ENCODE measurements at places on chromosomes 7 and 10.

DNA sequence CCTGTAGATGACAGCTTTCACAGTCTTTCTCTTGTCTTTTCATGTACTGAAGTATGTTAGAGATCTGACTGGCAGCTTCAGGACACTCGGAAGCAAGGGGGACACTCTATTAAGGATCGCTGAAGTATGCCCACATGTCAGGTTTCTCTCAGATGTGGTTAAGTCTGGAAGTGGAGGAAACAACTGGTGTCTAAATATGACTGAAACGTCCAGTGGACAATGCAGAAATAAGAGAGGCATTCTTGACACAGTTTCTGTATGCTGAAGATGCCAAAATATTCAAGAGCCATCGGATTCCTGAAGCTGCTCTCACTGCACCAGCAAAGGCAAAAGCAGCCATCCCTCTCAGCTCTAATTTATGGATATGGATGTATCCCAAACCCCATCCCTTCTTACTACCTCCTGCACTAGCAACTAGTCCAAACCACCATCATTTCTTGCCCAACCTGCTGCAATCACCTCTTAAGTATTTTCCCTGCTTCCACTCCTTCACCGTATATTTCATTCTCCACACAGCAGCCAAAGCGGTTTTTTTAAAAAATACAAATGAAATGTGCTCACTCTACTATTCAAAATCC, 113.4 kb downstream of the REEP3 start:
- DNase-seq: no peak

DNA sequence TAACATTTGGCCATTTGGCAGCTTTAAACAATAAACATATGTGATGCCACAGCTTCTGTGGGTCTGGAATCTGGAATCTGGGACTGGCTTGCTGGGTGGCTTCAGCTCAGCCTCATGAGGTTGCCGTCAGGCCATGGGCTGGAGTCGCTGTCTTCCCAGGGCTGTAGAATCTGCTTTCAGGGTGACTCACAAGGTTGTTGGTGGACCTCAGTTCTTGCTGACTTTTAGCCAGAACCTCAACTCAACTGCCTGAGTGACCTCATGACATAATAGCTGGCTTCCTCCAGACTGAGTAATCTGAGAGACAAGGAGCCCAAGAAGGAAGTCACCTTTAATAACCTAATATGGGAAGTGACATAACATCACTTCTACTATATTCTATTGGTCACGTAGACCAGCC, 44.6 kb upstream of the TSPAN13 start:
- DNase-seq: no peak

GRCh38 chr7:74178632-74179031, 4.5 kb downstream of the EIF4H start:
- no peak for DNase-seq

- no peak for DNase-seq
These were observed 2.6 kb upstream of the ZNF853 start for GRCh38 chr7:6612819-6613218.

DNA sequence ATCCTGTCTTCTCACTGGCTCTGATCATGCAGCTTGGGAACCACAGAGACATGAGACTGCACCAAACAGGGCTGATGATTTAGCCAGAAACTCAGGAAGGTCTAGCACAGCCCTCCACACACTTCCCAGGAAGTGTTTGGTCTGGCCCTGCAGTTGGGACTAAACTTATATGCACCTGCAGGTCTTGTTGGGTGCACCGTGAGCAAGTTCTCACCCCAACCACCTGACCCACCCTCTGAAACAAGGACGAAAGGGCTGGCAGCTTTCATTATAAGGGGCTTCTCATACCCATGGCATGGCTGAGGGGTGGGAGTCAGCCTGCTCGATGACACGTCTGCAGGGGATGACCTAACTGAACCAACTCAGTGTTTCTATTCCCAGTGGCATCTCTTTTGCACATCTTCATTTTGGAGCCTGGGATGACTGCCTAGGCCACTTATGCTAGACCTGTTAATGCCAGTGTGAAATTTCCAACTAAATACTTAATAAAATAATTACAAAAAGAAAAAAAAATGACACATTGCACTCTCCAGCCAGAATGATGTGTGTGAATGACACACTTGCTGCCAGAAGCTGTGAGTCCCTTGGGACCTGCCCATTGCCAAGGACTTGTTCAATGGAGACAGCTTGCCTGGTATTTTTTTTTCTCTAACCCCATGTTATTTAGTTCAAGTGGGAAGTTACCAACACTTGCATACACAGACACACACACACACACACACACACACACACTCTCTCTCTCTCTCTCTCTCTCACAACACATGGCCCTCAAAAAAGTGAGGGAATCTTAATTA, 102.6 kb downstream of the NEURL1 start:
- DNase-seq: no peak

- DNase-seq: no peak
These were observed 165.8 kb downstream of the CCDC3 start for GRCh38 chr10:12835709-12836108.

DNA sequence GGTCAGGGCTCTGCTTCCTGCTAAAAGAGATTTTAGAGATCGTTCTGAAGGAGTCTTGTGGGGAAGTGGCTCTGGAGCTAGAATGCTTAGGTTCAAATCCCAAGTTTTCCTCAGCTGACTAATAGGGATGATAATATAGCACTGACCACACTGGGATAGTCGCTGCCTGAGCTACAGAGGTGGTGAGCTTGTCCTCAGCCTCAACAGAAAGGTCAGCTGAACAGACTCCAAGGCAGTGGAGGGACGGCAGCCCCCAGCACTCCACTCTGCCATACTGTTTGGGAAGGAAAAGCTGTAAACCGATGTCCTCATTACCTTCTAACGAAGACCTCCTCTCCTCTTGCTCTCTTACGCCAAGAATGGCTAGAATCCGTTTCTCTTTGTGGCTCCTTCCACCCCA, 36.2 kb downstream of the KAT6B start:
- no peak for DNase-seq

- no peak for DNase-seq
These were observed 139.8 kb downstream of the CUBN start for GRCh38 chr10:16989826-16990293.

DNA sequence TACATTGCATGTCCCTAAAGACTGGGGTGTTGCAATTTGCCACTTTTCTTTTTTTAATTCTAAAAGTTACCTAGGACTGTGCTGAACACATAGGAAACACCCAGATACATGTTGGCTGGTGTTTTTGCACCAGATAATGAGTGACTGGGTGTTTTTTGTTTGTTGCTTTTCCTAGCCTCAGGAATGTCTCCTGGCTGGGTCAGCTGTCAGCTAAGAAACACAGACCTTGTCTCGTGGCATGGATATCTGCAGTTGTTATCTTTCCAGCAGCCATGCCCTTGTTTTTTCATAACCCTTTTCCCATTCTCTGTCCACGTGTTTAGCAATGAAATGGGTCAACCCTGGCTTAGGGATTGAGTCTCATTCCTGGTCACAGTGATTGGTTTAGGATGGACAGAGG, 433.9 kb upstream of the ZMIZ1 start:
- DNase-seq: no peak

GRCh38 chr7:21463524-21463923, 35.6 kb downstream of the SP4 start:
- no peak for DNase-seq

GRCh38 chr10:124386186-124387077, 32.3 kb downstream of the OAT start:
- DNase-seq: no peak

Data from activated CD8-positive, alpha-beta memory T cell treated with anti-CD3 and anti-CD28 coated beads for 1 hour (primary cell).